ENCODE measurements at places on chromosomes 4 and X.

DNA sequence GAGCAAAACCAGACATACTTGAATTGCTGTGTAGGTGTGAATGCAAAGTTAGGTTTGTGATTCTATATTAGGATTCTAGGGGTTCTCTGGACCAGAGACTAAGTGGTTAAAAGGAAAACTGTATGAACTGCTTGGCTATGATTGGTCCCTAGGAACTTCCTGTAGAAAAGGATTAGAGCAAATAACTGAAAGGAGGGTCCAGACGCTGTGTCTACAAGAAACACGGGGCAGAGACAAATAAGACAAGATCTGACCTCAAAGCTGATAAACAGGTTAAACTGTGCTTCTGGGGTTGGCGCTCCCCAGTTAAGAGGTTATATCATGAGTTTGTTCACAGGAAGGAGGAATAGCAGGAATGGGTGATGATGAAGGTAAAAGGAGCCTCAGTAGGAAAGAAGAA is 183.6 kb downstream of the MGST2 start:
- H3K36me3 ChIP-seq, result no peaks in the 10 kb centered on the region
- H3K4me3 ChIP-seq, result peak overlapping the region; percentile 59
- no peak for DNase-seq
- H3K4me1 ChIP-seq, result peaks cover 40% of the 10 kb centered on the region
- no peaks in the 10 kb centered on the region for H3K27me3 ChIP-seq

DNA sequence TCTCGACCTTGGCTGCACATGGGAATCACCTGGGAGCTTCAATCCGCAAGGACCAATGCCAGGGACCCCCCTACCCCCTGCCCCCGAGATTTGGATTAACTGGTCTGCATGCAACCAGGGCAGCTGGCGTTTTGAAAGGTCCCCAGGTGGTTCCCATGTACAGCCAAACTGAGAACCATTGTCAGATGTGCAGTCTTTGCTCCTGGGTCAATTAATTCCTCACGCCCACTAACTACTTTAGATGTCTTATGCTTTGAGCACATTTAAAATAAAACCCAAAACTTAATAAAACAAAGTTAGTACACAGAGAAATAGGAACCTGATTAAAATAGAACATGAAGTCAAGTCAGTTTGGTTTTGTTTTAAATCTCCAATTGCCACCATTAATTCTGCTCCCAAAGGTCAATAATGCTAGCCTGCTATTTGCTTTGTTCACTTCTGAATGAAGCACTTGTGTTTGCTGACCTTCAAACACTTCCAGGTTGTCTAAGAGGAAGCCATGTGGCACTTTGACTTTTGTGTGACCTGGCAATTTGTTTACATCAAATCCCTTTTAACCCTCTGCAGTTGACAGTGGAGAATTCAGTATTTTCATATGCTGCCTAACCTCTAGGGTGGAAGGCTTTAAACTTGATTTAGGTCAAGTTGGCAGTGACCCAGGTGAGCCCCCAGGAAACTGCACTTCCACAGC is 27.2 kb upstream of the TMSB4X start:
- peaks cover 22% of the 10 kb centered on the region for H3K4me1 ChIP-seq
- DNase-seq, result no peak
- H3K4me3 ChIP-seq, result peak overlapping the region; percentile 62
- H3K27me3 ChIP-seq, result no peaks in the 10 kb centered on the region

DNA sequence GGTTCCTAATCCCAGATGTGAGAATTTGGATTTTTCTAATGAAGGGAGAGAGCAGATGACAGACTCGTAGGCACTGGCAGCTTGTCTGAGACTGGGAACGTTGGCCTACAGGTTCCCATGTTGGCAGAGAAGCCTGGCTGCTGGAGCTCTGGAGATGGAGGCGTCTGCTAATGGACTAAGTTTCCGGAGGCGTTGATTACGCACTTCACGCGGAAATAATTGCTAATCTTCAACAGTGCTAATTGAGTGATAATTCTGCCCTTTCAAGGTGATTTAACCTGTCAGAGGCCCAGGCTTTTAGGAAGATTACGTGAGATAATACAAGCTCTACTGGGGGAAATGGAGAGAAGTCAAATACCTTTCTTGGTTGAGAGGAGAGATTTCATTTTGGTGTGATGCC is 77.4 kb downstream of the PSAPL1 start:
- H3K36me3 ChIP-seq, result no peaks in the 10 kb centered on the region
- H3K27ac ChIP-seq, result peak overlapping the region; percentile 15
- no peak for DNase-seq
- H3K27me3 ChIP-seq, result no peaks in the 10 kb centered on the region

DNA sequence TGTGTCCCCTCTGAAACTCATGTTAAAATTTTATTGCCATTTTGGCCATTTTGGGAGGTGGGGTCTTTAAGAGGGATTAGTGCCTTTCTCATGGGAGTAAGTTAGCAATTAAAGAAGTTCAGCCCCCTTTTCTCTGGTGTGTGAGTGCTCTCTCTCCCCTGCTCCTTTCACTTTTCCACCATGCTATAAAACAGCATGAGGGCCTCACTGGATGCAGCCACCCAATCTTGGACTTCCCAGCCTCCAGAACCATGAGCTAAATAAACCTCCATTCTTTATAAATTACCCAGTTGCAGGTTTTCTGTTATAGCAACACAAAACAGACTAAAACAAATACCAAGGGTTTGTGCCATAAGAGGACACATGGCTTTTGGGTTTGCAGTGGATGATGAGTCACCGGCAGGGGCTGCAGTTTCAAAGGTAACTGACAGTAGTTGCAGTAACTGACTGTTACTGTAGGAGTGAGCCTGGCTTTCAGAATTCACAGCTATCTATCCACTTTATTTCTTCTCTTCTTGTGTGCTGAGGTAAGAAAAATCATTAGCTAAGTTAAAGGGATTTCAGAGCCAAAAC is 121.5 kb downstream of the PPEF1 start:
- no peak overlapping the region for H3K27ac ChIP-seq
- H3K36me3 ChIP-seq, result no peaks in the 10 kb centered on the region
- no peak overlapping the region for H3K4me3 ChIP-seq
- no peak for DNase-seq

- H3K27ac ChIP-seq, result no peak overlapping the region
- peaks cover 2% of the 10 kb centered on the region for H3K27me3 ChIP-seq
- H3K4me1 ChIP-seq, result no peaks in the 10 kb centered on the region
- no peak overlapping the region for H3K4me3 ChIP-seq
- no peaks in the 10 kb centered on the region for H3K36me3 ChIP-seq
Observed at GRCh38 chrX:96372313-96373046, 312.2 kb upstream of the DIAPH2 start.

GRCh38 chrX:106932492-106932923 is 12.3 kb downstream of the CLDN2 start:
- no peaks in the 10 kb centered on the region for H3K36me3 ChIP-seq
- H3K4me1 ChIP-seq, result no peaks in the 10 kb centered on the region
- DNase-seq, result no peak
- no peak overlapping the region for H3K4me3 ChIP-seq
- H3K27ac ChIP-seq, result peak overlapping the region; percentile 23

DNA sequence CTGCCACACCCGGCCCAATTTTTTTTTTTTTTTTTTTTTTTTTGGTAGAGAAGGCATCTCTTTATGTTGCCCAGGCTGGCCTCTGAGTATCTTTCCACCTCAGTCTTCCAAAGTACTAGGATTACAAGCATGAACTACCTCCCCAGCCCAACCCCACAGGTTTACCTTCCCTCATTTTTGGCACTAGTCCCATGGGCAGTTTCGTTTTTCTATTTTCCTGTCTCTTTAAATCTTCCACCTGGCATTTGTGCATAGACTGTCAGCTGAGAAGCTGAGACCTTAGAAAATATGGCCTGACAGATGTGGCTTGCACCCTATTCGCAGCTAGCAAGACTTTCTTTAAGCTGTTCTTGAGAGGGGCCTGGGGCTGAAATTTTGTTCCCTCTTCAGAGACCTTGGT is 27.9 kb downstream of the TNIP2 start:
- H3K27ac ChIP-seq, result no peak overlapping the region
- H3K4me3 ChIP-seq, result no peak overlapping the region

GRCh38 chr4:82515705-82516104 is 46.1 kb downstream of the TMEM150C start:
- H3K4me3 ChIP-seq, result no peak overlapping the region
- no peaks in the 10 kb centered on the region for H3K27me3 ChIP-seq
- DNase-seq, result no peak
- no peaks in the 10 kb centered on the region for H3K36me3 ChIP-seq

DNA sequence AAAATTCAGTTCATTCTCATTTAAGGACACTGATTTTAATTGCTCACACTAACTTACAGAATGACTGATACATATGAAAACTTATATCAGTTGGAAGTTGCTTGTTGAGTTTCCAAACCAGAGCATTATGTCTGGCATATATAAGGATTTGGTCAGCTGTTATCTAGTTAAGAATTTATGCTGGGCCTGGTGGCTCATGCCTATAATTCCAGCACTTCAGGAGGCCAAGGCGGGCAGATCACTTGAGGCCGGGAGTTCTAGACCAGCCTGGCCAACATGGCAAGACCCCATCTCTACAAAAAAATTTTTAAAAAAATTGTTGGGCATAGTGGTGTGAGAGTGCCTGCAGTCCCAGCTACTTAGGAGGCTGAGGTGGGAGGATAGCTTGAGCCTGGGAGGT is 73.1 kb downstream of the SPRY1 start:
- no peak for DNase-seq
- H3K36me3 ChIP-seq, result no peaks in the 10 kb centered on the region
- no peak overlapping the region for H3K4me3 ChIP-seq
- peaks cover 5% of the 10 kb centered on the region for H3K27me3 ChIP-seq
- no peak overlapping the region for H3K27ac ChIP-seq
- peaks cover 6% of the 10 kb centered on the region for H3K4me1 ChIP-seq

DNA sequence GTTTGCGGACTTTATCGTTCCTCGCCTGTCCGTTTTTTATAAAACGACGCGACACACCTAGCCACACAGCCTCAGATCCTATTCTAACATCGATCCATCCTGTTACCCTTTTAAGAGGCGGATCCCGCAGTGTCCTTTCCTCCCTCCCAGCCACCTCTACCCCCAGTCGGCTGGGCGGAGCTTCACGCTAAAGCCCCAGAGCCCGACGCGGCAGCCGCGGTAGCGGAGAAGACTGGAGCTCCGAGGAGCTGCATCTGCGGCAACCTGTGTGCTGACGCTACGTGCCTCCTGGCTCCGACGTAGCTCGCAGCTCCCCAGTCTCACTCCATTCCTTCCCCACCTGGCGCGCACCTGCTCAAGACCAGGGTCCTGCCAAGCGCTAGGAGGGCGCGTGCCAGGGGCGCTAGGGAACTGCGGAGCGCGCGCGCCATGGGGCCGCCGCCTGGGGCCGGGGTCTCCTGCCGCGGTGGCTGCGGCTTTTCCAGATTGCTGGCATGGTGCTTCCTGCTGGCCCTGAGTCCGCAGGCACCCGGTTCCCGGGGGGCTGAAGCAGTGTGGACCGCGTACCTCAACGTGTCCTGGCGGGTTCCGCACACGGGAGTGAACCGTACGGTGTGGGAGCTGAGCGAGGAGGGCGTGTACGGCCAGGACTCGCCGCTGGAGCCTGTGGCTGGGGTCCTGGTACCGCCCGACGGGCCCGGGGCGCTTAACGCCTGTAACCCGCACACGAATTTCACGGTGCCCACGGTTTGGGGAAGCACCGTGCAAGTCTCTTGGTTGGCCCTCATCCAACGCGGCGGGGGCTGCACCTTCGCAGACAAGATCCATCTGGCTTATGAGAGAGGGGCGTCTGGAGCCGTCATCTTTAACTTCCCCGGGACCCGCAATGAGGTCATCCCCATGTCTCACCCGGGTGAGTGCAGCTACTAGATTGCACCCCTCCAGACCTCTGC is at the start of gene RNF128:
Gene RNF128, plus strand, starts transcription at position 217 of the 953 bp plus-strand sequence. Its CDS starts 213 bp downstream, at position 430.
- H3K27me3 ChIP-seq, result peaks cover 46% of the 10 kb centered on the region
- no peaks in the 10 kb centered on the region for H3K36me3 ChIP-seq
- DNase-seq, result peak; percentile 66

- H3K27me3 ChIP-seq, result no peaks in the 10 kb centered on the region
- H3K36me3 ChIP-seq, result no peaks in the 10 kb centered on the region
- DNase-seq, result no peak
Observed at GRCh38 chr4:87819281-87819919, 13.4 kb upstream of the MEPE start.

Data from type B pancreatic cell (in vitro differentiated cells).